ENCODE measurements at places on chromosomes 5 and 9. TPM values are rescaled to one million over a fixed set of nuclear protein-coding genes. Genes with fewer than 3 reads are reported as not detected.

GRCh38 chr5:160315968-160316367, 3.6 kb upstream of the CCNJL start:
- no peak overlapping the region for H3K4me3 ChIP-seq
- no peaks in the 10 kb centered on the region for H3K36me3 ChIP-seq
- H3K27me3 ChIP-seq = no peaks in the 10 kb centered on the region
- peak; percentile 5 for DNase-seq

GRCh38 chr5:55816342-55816741, 34.8 kb upstream of the IL31RA start:
- H3K4me3 ChIP-seq = no peak overlapping the region
- no peaks in the 10 kb centered on the region for H3K36me3 ChIP-seq
- H3K4me1 ChIP-seq = no peaks in the 10 kb centered on the region
- DNase-seq = peak; percentile 51
- peaks cover 11% of the 10 kb centered on the region for H3K27me3 ChIP-seq
- no peak overlapping the region for H3K27ac ChIP-seq

- H3K4me3 ChIP-seq = no peak overlapping the region
Measured at GRCh38 chr9:84866396-84867175, 197.1 kb downstream of the NTRK2 start.

DNA sequence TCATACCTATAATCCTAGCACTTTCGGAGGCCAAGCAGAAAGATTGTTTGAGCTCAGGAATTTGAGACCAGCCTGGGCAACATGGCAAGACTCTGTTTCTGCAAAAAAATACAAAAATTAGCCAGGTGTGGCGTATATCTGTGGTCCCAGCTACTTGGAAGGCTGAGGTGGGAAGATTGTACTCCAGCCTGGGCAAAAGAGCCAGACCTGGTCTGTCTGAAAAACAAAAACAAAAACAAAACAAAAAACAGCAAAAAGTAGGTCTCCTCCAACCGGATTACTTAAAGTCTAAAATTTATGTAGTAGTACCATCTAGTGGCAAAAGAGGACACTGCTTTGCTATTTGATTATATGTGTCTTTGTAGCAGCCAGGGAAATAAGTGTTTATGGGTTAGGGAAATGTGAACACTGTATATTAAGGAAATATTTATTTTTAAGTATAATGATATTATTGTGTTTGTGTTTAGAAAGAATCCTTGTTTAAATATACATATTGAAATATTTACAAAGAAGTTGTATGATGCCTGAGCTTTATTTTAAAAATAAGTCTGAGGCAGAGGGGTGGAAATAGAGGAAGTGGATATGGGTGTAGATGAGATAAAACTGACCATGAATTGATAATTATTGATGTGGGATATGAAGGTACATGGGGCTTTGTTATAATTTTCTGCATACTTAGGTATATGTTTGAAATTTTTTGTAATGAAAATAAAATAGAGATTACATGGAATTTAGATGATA, 20.0 kb downstream of the APC start:
- peak overlapping the region; percentile 25 for H3K27ac ChIP-seq
- peak overlapping the region; percentile 17 for H3K4me3 ChIP-seq
- H3K4me1 ChIP-seq = peaks cover 6% of the 10 kb centered on the region
- no peaks in the 10 kb centered on the region for H3K27me3 ChIP-seq
- peak; percentile 77 for DNase-seq

- H3K27me3 ChIP-seq = peaks cover 13% of the 10 kb centered on the region
- no peak overlapping the region for H3K27ac ChIP-seq
- H3K36me3 ChIP-seq = no peaks in the 10 kb centered on the region
- no peaks in the 10 kb centered on the region for H3K4me1 ChIP-seq
Measured at GRCh38 chr5:98735806-98736507, 37.5 kb upstream of the RGMB start.

GRCh38 chr5:2147504-2148311, 265.0 kb upstream of the IRX4 start:
- no peak overlapping the region for H3K4me3 ChIP-seq
- H3K27me3 ChIP-seq = peaks cover 2% of the 10 kb centered on the region
- no peaks in the 10 kb centered on the region for H3K4me1 ChIP-seq
- no peaks in the 10 kb centered on the region for H3K36me3 ChIP-seq
- no peak for DNase-seq
- no peak overlapping the region for H3K27ac ChIP-seq

DNA sequence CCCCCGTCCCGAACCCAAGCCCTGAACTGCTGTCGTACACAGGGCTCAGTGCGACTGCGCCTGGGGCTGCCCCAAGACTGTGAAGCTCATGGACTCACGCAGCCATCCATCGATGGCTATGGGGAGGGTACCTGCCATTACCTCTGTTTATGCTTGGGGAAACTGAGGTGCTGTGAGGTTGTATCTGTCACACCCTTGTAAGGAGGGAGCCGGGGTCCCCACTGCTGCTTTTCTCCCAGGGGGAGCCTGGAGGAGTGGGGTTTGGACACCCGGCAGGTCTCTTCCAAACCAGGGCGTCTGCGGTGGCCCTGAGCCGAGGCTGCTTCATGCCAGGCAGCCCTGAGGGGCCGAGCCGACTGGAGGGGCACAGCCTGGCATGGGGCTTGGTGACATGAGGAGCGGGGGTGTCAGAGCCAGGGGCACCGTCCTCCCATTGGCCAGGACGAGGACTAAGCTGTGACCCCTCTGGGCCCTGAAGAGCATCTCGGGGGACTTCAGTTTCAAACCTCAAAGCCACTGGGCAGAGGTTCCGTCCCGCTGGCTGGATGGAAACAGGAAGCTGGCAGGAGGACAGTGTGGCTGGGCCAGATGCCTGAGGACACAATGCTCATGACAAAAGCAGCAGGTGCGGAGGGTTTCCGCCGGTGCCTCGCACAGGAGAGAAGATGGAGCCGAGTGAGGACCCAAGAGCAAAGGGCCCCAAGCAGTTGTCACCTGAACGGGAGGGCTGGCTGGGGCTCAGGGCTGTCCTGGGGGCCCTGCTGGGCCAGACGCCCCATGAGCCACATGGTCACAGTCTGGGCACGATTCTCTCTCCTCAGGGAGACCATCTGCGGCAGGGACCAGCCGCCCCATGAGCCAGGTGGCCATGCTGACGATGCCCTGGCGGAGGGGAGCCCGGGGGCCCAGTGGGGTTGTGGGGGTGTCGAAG, 54.4 kb upstream of the EXOC3 start:
- DNase-seq = no peak
- H3K36me3 ChIP-seq = no peaks in the 10 kb centered on the region
- no peaks in the 10 kb centered on the region for H3K4me1 ChIP-seq
- H3K27me3 ChIP-seq = no peaks in the 10 kb centered on the region
- no peak overlapping the region for H3K27ac ChIP-seq

GRCh38 chr9:120890320-120891244, 13.6 kb upstream of the PHF19 start:
- H3K36me3 ChIP-seq = no peaks in the 10 kb centered on the region
- H3K4me3 ChIP-seq = no peak overlapping the region
- peaks cover 11% of the 10 kb centered on the region for H3K4me1 ChIP-seq
- no peaks in the 10 kb centered on the region for H3K27me3 ChIP-seq
- no peak overlapping the region for H3K27ac ChIP-seq

DNA sequence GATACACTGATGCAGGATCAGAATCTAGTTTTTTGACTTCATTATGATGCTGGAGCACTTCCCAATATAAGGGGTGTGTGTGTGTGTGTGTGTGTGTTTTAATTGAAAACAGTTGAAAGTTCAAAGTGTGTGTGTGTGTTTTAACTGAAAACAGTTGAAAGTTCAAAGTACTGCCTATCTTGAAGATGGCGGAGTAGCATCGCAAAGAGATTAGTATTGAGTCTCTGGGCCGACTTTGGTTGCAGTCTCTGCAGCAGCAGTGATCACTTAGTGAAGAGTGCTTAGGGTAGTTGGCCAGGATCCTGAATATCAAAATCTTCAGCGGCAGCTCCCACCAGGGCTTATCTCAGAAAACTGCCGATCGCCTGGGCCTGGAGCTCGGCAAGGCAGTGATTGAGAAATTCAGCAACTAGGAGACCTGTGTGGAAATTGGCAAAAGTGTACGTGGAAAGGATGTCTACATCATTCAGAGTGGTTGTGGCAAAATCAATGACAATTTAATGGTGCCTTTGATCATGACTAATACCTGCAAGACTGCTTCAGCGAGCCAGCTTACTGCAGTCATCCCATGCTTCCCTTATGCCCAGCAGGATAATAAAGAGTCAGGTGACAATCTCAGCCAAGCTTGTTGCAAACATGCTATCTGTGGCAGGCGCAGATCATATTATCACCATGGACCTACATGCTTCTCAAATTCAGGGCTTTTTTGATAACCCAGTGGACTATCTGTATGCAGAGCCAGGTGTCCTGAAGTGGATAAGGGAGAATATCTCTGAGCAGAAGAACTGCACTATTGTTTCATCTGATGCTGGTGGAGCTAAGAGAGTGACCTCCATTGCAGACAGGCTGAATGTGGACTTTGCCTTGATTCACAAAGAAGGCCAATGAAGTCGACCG, 7.3 kb upstream of the SCAI start:
- H3K27ac ChIP-seq = no peak overlapping the region
- no peaks in the 10 kb centered on the region for H3K27me3 ChIP-seq
- peaks cover 40% of the 10 kb centered on the region for H3K36me3 ChIP-seq
- no peaks in the 10 kb centered on the region for H3K4me1 ChIP-seq

- no peak overlapping the region for H3K4me3 ChIP-seq
- no peaks in the 10 kb centered on the region for H3K27me3 ChIP-seq
- H3K36me3 ChIP-seq = no peaks in the 10 kb centered on the region
- H3K27ac ChIP-seq = no peak overlapping the region
- no peaks in the 10 kb centered on the region for H3K4me1 ChIP-seq
Measured at GRCh38 chr9:134267881-134268724, 58.2 kb upstream of the RXRA start.

DNA sequence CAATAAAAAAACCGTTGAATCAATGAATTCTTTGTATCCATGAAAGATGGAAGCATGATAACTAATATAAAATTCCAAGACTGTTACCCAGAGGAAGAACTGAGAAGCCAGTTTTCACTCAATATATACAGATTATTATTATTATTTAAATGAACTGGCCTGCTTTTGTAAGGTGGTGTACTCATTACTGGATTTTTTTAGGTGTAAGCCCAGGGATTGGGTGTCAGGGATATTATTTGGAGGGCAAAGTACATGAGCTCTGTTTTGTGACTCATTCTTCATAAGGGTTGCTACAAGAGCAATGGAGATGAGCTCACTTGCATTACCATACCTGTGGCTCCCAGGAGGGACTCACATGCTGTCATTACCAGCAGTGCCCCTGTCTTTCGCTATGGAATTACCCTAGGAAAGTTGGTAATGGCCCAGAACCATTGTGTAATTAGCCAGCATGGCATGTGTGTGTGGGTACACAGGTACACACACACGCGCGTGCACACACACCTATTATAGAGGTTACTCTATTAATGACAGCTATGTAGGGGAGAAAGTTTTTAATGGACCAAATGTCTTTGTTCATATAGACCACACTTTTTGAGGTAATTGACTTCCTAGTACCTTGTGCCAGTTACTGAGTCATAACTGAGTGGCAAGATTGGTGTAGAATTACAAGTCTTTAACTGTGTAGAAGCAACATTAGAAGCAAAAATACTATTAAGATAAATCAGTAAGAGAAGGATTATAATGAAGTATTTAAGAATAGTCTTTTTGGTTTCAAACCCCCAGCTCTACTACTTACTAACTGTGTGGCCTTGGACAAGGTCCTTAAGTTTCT, 143.4 kb downstream of the GDNF start:
- H3K4me3 ChIP-seq = no peak overlapping the region
- no peak overlapping the region for H3K27ac ChIP-seq
- no peak for DNase-seq
- no peaks in the 10 kb centered on the region for H3K4me1 ChIP-seq
- no peaks in the 10 kb centered on the region for H3K27me3 ChIP-seq

- H3K27ac ChIP-seq = no peak overlapping the region
- no peak overlapping the region for H3K4me3 ChIP-seq
- no peaks in the 10 kb centered on the region for H3K4me1 ChIP-seq
- no peak for DNase-seq
Measured at GRCh38 chr9:105114964-105115728, 129.3 kb upstream of the SLC44A1 start.

GRCh38 chr9:136799079-136799853, 3.1 kb downstream of the CCDC183 start:
- H3K27ac ChIP-seq = no peak overlapping the region
- peaks cover 22% of the 10 kb centered on the region for H3K4me1 ChIP-seq
- DNase-seq = no peak
- no peaks in the 10 kb centered on the region for H3K27me3 ChIP-seq
- no peaks in the 10 kb centered on the region for H3K36me3 ChIP-seq

DNA sequence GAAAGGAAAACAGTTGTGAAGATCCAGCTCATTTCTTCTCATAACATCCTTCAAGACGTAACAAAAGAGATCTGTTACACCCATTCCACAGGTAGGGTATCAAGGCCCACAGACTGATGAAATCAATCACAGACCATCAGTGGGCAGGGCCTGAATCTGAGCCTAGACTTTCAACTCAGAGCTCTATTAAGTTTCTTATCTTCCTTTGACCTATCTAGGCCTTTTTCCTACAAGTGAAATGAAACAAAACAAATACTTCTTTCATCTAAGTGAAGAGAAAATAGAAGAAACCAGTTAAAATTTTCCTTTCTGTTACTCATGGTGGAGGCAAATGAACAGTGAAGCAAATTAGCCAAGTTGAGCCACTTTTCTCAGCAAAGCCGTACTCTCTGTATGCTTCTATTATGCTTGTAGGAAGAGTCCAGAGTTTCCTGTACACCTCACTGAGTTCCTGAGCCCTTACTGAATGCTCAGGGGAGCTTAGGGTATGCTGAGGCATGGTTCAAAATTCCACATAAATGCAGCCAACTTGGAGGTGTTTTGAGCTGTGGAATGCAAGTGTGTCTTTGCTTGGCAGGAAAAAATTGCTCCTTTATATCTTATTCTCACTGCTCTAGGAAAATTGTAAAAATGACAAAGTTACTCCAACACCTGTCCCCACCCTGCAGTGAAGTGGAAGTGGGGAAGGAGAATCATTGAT, 91.9 kb downstream of the FEM1C start:
- H3K27ac ChIP-seq = no peak overlapping the region
- H3K36me3 ChIP-seq = no peaks in the 10 kb centered on the region
- H3K4me1 ChIP-seq = no peaks in the 10 kb centered on the region
- H3K27me3 ChIP-seq = no peaks in the 10 kb centered on the region
- DNase-seq = no peak
- H3K4me3 ChIP-seq = no peak overlapping the region

GRCh38 chr9:107755246-107755645, 265.7 kb upstream of the KLF4 start:
- DNase-seq = peak; percentile 39
- no peaks in the 10 kb centered on the region for H3K27me3 ChIP-seq
- no peak overlapping the region for H3K27ac ChIP-seq
- no peak overlapping the region for H3K4me3 ChIP-seq
- H3K36me3 ChIP-seq = no peaks in the 10 kb centered on the region
- no peaks in the 10 kb centered on the region for H3K4me1 ChIP-seq

The CSF1R gene
- not detected for total RNA-seq

The IL17B gene
- not detected for total RNA-seq

The IFNW1 gene
- not detected for total RNA-seq

The TMEM232 gene
- 1.6 TPM for total RNA-seq

The SERF1A gene
- total RNA-seq = 15.1 TPM

The CTSV gene
- total RNA-seq = 10.2 TPM
